ENCODE measurements at places on chromosomes 16 and 17.

GRCh38 chr17:33115366-33115765, 123.7 kb downstream of the SPACA3 start:
- DNase-seq: peak; percentile 45
- H3K27ac ChIP-seq: no peak overlapping the region
- H3K27me3 ChIP-seq: no peaks in the 10 kb centered on the region
- H3K36me3 ChIP-seq: peaks cover 2% of the 10 kb centered on the region

- no peaks in the 10 kb centered on the region for H3K27me3 ChIP-seq
- H3K27ac ChIP-seq: no peak overlapping the region
- H3K36me3 ChIP-seq: peaks cover 4% of the 10 kb centered on the region
- no peak for DNase-seq
- peaks cover 6% of the 10 kb centered on the region for H3K4me1 ChIP-seq
Measured at GRCh38 chr16:14309906-14310305, 238.8 kb downstream of the MRTFB start.

DNA sequence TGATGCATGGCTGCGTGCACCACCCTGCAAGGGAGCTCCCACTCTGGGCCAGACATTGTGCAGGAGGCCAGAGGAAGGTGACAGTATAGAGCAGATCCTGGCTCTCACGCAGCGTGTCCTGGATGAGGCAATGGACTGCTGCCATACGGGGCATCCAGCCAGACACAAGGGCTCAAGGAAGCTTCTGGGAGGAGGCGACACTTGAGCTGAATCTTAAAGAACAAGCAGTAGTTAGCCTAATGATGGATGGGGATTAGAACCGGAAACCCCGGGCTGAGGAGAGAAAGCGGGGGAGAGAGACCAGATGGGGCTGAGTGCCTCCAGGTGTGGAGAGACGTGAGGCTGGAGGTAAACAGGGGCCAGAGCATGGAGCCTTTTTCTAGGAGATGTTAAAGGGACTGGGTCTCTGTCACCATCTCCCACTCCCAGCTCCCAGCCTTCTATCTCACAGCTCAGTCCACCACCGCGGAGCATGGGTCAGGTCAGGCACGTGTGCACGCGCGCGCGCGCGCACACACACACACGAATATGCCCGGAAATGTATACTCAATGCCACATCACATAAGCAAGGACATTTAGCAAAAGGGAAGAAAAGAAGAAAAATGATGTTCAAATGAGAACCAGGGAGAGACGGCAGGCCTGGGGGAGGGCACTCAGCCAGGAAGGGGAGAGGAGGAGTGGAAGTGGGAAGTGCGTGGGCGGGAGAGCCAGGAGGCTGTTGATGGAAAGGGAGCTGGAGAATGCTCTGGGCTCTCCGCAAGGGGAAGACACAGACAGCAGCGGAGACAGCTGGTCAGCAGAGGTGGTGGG, 46.3 kb downstream of the CCDC42 start:
- peak; percentile 69 for DNase-seq
- no peak overlapping the region for H3K4me3 ChIP-seq
- H3K27ac ChIP-seq: peak overlapping the region; percentile 73
- no peaks in the 10 kb centered on the region for H3K36me3 ChIP-seq

GRCh38 chr17:56774650-56775049, 59.1 kb downstream of the C17orf67 start:
- H3K27ac ChIP-seq: no peak overlapping the region
- no peak for DNase-seq
- no peaks in the 10 kb centered on the region for H3K36me3 ChIP-seq
- H3K4me3 ChIP-seq: no peak overlapping the region

DNA sequence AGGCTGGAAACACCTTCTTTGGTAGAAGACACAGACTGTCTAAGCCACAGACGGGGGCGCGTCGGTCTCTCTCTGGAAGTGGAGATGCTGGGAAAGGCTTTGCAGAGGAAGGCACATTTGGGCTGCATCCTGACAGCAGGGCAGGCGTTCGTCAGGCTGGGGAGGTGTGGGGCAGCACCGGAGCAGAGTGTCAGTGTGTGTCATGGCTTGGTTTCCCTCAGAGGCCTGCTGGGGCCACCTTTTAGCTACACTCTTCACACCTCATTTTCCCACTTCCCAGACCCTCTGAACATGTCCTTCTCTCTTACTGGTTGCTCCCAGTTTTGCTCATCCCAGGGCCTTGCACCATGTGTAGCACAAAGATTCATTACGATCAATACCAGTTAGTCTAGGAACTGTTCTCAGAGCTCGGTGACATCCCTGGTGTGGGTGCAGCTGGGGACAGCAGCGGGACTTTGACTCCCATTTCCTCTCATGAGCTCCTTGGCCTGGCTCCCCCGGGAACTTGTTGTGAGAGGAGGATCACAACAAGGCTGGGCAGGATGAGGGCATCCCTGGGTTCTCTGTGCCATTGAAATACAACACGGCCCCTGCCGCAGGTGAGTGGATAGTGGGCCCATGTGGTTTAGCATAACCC, 33.1 kb downstream of the SMARCE1 start:
- H3K4me1 ChIP-seq: no peaks in the 10 kb centered on the region
- no peak for DNase-seq
- no peaks in the 10 kb centered on the region for H3K36me3 ChIP-seq
- no peak overlapping the region for H3K27ac ChIP-seq

DNA sequence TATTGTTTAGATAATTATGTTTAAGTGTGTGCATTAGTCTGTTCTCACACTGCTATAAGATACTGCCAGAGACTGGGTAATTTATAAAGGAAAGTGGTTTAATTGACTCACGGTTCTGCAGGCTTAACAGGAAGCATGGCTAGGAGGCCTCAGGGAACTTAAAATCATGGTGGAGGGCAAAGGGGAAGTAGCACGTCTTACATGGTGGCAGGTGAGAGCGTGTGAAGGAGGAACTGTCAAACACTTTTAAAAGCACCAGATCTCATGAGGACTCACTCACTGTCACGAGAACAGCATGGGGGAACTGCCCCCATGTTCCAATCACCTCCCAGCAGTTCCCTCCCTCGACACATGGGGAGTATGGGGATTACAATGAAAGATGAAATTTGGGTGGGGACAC, 203.5 kb upstream of the GOT2 start:
- no peaks in the 10 kb centered on the region for H3K27me3 ChIP-seq
- H3K4me3 ChIP-seq: no peak overlapping the region
- no peaks in the 10 kb centered on the region for H3K4me1 ChIP-seq
- no peak overlapping the region for H3K27ac ChIP-seq
- no peaks in the 10 kb centered on the region for H3K36me3 ChIP-seq

DNA sequence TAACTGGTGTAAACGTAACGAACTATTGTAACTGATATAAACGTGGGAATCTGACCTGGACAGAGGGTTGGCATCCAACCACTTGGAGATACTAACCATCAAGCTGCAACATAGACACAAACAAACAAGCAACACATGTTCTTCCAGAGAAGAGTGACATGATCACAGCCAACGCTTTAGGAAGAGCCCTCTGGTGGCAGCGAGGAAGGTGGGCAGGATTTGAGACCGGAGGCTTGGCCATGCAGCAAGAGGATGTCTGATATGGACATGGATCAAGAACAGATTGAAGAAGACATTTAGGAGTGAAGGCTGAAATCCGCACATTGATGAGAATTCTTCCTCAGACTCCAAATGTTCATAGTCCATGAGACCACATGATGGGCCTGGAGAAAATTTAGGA, 40.3 kb upstream of the TNRC6A start:
- no peaks in the 10 kb centered on the region for H3K27me3 ChIP-seq
- H3K4me3 ChIP-seq: no peak overlapping the region
- peaks cover 17% of the 10 kb centered on the region for H3K4me1 ChIP-seq
- no peak overlapping the region for H3K27ac ChIP-seq
- no peak for DNase-seq

DNA sequence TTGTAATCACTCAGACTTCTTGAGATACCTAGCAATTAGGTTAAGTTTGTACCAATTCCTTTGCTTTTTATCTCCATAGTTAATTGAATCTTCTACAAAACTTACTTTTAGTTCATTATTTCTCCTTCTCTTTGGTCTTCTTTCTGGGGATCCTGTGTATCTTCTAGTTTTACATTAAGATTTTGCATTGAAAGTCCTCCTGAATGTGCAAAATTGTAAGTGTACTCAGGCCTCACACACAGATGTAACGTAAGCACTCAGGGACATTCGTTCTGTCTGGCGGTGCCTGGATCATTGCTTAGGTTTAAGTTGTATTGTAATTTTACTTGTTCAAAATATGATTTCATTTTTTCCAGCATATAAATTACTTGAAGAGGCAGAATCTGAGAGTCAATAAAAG, 222.6 kb upstream of the CPHXL start:
- H3K4me3 ChIP-seq: no peak overlapping the region
- DNase-seq: no peak
- H3K27ac ChIP-seq: no peak overlapping the region
- H3K27me3 ChIP-seq: no peaks in the 10 kb centered on the region
- no peaks in the 10 kb centered on the region for H3K36me3 ChIP-seq

DNA sequence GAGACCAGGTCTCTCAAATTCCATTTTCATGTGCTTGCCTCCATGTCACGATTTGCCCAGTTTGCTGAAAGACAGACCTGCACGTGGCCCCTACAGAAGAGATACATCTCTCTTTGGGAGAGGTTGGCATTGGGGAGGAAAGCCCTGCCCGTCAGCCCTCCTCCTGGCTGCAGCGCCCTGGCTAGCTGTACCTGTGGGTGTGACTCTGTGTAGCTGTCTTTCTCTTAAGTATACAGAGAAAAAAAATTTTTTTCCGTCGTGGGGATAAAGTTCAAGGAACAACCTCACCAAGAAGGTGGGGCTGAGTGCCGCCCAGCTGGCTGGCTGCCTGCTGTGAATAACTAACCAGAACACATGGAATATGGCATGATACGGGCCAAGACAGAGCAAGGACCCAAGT, 26.5 kb downstream of the TMEM98 start:
- no peak overlapping the region for H3K27ac ChIP-seq
- DNase-seq: no peak
- no peaks in the 10 kb centered on the region for H3K27me3 ChIP-seq
- H3K4me1 ChIP-seq: no peaks in the 10 kb centered on the region
- H3K4me3 ChIP-seq: no peak overlapping the region

DNA sequence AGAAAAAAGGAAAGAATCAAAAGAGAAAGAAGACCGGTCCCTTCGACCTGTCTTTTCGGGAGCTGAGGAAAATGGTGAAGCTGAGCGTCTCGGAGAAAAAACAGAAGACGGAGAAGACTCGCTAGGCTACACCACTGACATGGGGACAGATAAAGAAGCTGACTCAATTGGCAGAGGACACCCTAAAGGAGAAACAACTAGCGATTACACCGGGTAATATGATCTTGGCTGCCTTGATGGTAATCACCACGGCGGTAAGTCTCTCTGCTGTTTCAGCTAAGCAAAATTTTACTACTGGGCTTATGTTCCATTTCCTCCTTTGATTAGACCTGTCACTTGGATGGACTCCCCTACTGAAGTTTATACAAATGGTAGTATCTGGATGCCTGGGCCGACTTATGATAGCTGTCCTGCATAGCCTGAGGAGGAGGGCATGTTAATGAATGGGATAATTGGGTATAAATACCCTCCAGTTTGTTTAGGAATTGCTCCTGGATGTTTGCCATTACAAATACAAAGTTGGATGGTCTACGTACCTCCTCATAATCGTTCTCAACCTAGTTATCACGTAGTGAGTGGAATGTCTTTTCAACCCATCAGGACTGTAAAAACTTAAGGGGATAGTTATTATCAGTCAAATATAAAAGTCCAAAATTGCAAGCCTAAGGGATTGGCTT, 24.1 kb downstream of the ALOX15B start:
- peaks cover 81% of the 10 kb centered on the region for H3K27me3 ChIP-seq
- no peak for DNase-seq
- no peak overlapping the region for H3K4me3 ChIP-seq
- H3K4me1 ChIP-seq: no peaks in the 10 kb centered on the region
- H3K36me3 ChIP-seq: no peaks in the 10 kb centered on the region

DNA sequence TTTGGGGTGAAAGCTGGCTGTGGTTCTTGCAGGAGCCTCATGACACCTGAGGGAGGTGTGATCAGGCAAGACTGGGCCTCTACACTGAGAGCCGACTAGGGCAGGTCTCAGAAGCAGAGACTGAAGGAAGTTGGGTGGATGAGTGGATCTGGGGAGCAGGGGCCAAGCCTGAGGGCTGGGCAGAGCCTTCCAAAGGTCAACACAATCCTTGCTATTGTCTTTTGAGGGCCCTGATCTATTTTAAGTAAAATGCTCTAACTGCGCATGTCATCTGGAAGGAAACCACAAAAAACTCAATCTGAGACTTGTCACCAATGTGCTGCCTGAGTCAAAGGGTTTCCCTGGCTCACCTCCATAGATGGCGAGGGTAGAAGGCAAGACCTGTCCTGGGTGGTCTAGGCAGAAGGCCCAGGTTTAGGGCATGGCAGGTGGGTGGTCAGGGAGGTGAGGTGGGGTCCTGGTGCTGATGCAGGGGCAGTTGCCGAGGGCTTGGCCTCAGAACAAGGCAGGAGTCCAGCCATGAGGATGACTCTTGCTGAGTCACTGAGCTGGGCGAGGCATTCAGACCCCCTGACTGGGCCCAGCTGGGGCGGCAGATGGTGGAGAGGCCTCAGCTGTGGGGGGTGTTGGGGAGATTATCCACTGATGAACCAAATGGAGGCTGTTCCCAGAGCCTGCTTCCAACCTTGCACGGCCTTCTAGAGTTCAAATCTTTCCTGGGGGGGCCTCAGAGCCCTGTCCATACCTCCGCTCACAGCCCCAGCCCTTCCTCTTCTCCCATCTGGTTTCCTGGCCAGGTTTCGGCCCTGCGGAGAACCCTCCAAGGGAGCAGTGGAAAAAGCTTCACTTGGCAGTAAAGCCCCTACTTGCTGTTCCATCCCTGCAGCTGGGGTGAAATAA, 5.1 kb downstream of the MVP start:
- peaks cover 27% of the 10 kb centered on the region for H3K4me1 ChIP-seq
- H3K36me3 ChIP-seq: peaks cover 7% of the 10 kb centered on the region
- H3K27ac ChIP-seq: peak overlapping the region; percentile 47
- no peaks in the 10 kb centered on the region for H3K27me3 ChIP-seq
- DNase-seq: no peak

GRCh38 chr16:12168074-12169000, 191.8 kb downstream of the SNX29 start:
- H3K4me1 ChIP-seq: peaks cover 6% of the 10 kb centered on the region
- H3K36me3 ChIP-seq: peaks cover 3% of the 10 kb centered on the region
- H3K4me3 ChIP-seq: no peak overlapping the region
- H3K27me3 ChIP-seq: no peaks in the 10 kb centered on the region
- no peak overlapping the region for H3K27ac ChIP-seq

GRCh38 chr16:19162085-19162484, 6.0 kb upstream of the SYT17 start:
- no peak overlapping the region for H3K27ac ChIP-seq
- H3K4me3 ChIP-seq: no peak overlapping the region

DNA sequence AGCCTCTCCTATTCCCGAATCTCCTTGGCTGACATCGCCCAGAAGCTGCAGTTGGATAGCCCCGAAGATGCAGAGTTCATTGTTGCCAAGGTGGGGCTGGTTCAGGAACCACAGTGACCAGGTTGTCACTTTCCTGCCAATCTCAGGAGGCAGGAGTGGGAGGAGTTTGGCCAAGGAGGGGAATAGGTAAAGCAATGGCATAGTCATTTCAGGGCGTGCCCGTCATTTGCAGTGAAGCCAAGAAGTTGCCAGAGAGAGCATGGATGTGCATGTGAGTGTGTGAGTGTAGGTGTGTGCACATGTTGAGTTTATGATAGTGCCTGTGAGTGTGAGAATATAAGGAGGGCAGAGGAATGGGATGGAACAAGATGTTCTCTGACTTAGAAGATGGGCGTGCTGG, 14.8 kb downstream of the PSMD3 start:
- H3K4me1 ChIP-seq: no peaks in the 10 kb centered on the region
- H3K27me3 ChIP-seq: no peaks in the 10 kb centered on the region
- H3K27ac ChIP-seq: no peak overlapping the region
- H3K36me3 ChIP-seq: peaks cover 84% of the 10 kb centered on the region

- no peak overlapping the region for H3K4me3 ChIP-seq
- H3K27me3 ChIP-seq: no peaks in the 10 kb centered on the region
- peaks cover 91% of the 10 kb centered on the region for H3K36me3 ChIP-seq
- no peak overlapping the region for H3K27ac ChIP-seq
- peaks cover 14% of the 10 kb centered on the region for H3K4me1 ChIP-seq
- DNase-seq: no peak
Measured at GRCh38 chr16:56331399-56331798, 93.9 kb downstream of the AMFR start.
